ENCODE measurements at places on chromosomes 12 and 14. TPM values are rescaled to one million over a fixed set of nuclear protein-coding genes. Genes with fewer than 3 reads are reported as not detected.

Gene KRT3
- total RNA-seq: not detected

Gene GLT1D1
- not detected for total RNA-seq

Gene SIX1
- total RNA-seq: 95.4 TPM

Gene CEP290
- 20.2 TPM for total RNA-seq

Gene STXBP6
- total RNA-seq: 1.2 TPM

Gene SDR9C7
- not detected for total RNA-seq

Gene RIMBP2
- total RNA-seq: 0.91 TPM

Gene ERP27
- total RNA-seq: not detected

Gene NTS
- not detected for total RNA-seq

Gene EIF2B1
- total RNA-seq: 38.5 TPM

Gene CFAP54
- total RNA-seq: 4.0 TPM

Gene LRR1
- 15.5 TPM for total RNA-seq

Gene KCNC2
- not detected for total RNA-seq

Gene TESPA1
- not detected for total RNA-seq

Gene NXPH4
- total RNA-seq: 5.2 TPM

Gene DAD1
- 347 TPM for total RNA-seq

Gene KIF26A
- total RNA-seq: 0.78 TPM

Gene TSHR
- under 0.01 TPM for total RNA-seq

Gene EIF2S3B
- 4.0 TPM for total RNA-seq

Gene PDE3A
- total RNA-seq: 22.2 TPM

Gene FIGNL2
- under 0.01 TPM for total RNA-seq

Gene SCARB1
- total RNA-seq: 7.8 TPM

Gene PNMA1
- 35.3 TPM for total RNA-seq

Gene TAS2R31
- total RNA-seq: 11.8 TPM

Gene ABCC9
- total RNA-seq: 0.32 TPM

Gene SLC38A4
- 5.4 TPM for total RNA-seq

Gene DTX3
- 11.2 TPM for total RNA-seq

Gene USP15
- total RNA-seq: 63.1 TPM

Gene AQP2
- not detected for total RNA-seq
